GM23248 (cell line): ENCODE measurements at places on chromosomes 3 and 15. TPM values are rescaled to one million over a fixed set of nuclear protein-coding genes. Genes with fewer than 3 reads are reported as not detected.

CATSPER2 gene
- 0.38 TPM in 1 of 2 replicates, not detected in the other for total RNA-seq

FOXB1 gene
- not detected in 2 replicates for total RNA-seq

DNA sequence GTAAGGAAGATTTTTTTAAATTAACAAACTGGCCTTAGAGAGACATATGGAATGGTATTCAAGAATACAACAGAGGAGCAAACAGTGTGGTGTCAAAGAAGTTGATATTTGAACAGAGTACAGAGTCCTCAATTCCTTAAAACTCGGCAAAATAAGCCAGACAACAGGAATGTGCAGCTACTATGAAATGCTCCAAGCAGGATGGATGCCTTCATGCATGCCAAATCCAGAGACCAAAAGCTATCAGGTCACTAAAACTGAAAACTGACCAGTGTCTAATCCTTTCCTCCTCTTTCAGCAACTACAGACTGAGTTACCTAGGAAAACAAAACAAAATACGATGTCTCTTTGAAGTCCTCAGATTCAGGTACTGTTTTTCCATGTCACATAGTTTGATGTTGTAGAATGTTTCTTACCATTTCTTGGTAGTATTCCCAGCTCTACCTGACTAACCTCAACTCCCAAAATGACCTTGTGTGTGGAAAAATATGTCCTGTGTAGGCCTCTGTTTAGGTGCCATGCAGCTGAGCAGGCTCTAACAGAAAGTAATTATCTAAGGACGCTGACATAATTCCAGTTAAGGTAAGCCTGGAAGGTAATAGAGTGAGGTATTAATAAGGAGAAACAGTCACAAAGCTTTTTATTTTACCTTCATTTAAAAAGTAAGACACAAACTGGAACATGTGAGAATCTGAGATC lies 46.9 kb downstream of the TBL1XR1 start:
- peaks cover 39% of the 10 kb centered on the region for H3K4me1 ChIP-seq
- no peak overlapping the region for H3K4me3 ChIP-seq
- H3K27ac ChIP-seq: no peak overlapping the region
- no peaks in the 10 kb centered on the region for H3K27me3 ChIP-seq
- H3K36me3 ChIP-seq: no peaks in the 10 kb centered on the region

- H3K27ac ChIP-seq: no peak overlapping the region
- DNase-seq: peak; percentile 0
- no peaks in the 10 kb centered on the region for H3K36me3 ChIP-seq
Measured at GRCh38 chr3:165259541-165260193, 63.5 kb upstream of the SLITRK3 start.

MUC4 gene
- not detected in 2 replicates for total RNA-seq

- no peaks in the 10 kb centered on the region for H3K27me3 ChIP-seq
- no peak overlapping the region for H3K4me3 ChIP-seq
- H3K36me3 ChIP-seq: no peaks in the 10 kb centered on the region
- H3K4me1 ChIP-seq: peaks cover 6% of the 10 kb centered on the region; the same call in 1 of the 2 replicates
- H3K27ac ChIP-seq: no peak overlapping the region
- DNase-seq: no peak
Measured at GRCh38 chr3:17775073-17775472, 32.6 kb upstream of the TBC1D5 start.
